ENCODE measurements at places on chromosomes 12 and 14.

DNA sequence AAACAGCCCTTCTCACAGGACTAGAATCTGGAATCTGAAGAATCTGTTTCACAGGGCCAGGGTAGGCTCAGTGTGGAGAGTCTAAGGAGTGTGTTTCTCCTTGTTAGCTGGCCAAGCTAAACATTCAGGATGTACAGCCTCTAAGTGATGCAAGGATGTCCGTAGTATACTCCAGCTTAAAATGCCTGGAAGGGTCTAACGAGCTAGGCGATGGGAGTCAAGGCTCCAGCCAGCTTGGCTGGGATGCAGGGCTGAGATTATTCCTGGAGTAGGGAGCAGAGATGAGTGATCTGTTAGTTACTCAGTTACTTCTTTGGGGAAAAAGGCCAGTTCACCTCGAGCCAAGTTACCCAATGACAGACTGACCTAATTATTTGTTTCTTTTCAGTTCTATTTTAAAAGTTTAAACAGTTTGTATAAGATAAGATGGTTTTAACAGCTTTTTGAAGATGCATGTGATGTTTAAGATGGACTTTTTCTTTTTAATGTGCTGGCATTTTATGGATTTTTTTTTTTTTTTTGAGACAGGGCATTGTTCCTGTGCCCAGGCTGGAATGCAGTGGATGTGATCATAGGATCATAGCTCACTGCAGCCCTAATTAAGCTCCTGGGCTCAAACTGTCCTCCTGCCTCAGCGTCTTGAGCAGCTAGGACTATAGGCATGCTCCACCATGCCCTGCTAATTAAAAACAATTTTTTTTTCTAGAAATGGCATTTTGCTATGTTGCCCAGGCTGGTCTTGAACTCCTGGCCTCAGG, 41.1 kb downstream of the SYNE2 start:
- no peak for DNase-seq

- no peak for DNase-seq
Measured at GRCh38 chr12:103948746-103949406, 16.8 kb upstream of the TDG start.

DNA sequence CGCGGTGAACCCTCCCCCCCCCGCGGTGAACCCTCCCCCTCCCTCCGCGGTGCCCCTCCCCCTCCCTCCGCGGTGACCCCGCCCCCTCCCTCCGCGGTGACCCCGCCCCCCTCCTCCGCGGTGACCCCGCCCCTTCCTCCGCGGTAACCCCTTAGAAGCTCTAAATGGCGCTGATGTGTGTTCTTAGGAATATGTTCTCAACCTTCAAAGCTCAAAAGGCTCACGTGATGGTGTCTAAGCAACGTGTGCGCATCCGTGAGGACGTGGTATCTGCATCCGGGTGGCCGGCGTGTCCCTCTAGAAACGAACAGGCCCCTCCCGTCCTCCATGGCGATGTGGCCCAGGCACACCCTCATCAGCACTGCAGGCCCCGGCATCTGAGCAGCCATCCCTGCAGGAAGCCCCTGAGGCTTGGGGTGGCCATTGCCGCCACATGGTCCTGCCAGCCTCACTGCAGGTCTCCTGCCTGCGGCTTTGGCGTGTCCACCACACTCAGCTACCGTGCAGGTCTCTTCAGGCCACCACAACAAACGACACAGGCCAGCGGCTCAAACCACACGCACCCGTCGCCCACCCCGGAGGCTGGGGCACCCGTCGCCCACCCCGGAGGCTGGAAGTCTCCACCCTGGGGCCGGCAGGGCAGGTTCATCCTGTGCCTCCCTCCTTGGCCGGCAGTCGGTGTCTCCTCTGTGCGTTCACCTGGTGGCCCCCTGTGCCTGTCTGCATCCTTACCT, 14.5 kb upstream of the FBRSL1 start:
- no peak for DNase-seq

- DNase-seq, result no peak
Measured at GRCh38 chr12:57454566-57455373, at the start of gene INHBE. Gene INHBE, plus strand, starts transcription at chr12:57455307. Its CDS starts 230 bp downstream, at chr12:57455537.

- DNase-seq, result no peak
Measured at GRCh38 chr14:100621806-100622205, 34.6 kb upstream of the BEGAIN start.

DNA sequence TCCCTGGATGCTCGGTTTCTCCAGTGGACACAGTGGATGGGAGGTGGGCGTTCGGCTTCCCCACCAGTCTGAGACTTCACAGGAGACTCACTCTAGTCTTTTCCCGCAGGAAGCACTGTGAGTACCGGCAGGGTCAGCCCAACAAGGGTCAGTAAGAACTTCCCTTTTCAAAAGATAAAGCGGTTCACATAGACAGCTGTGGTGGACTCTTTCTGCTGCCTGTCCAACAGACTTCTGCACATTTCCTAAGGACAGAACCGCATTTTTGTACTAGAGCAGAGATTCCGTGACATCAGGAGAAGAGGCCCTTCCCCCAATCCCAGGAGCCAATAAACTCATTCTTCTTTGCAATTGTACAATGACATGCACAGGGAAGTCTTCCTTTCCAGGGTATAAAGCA, 10.4 kb downstream of the LTBR start:
- no peak for DNase-seq

- DNase-seq, result no peak
Measured at GRCh38 chr12:89693639-89694202, 14.9 kb downstream of the ATP2B1 start.

DNA sequence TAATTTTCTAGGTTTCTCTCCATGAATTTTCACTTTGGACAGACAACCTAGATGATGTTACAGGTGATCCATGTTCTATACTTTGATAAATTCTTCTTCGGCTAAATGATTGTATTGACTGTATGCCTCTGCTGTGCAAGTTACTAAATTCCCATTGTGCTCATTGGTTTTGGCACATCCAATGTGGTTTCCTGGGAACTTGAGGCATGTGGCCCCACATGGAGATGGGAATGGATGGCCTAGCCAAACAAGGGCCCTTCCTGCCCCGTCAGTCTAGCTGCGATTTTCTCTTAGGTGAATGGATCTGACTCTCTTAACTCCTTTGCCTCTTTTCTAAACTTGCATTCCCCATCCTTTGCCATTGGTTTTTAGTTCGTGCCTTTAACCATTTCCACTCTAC, 186.2 kb downstream of the PELI2 start:
- no peak for DNase-seq

- no peak for DNase-seq
Measured at GRCh38 chr14:33499687-33500086, 451.2 kb downstream of the EGLN3 start.

DNA sequence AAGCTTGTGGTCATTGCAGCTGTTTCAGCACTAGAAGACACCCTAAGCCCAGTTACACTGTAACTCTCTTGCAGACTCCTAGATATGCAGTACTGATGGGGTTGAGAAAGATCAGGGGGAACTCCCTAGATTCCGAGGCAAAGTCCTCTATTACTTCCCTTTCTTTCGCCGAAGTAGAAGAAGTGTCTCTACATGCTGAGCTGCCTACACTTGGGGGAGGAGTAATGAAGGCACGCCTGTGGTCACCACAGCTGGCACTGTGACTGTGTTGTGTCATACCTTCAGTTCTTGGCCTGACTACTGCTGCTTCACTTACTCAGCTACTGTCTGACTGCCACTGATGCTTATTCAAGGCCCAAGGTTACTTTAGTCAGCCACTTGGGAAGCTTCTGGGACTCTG, 35.1 kb upstream of the RPL10L start:
- DNase-seq, result no peak

GRCh38 chr14:65134651-65135579, 32.6 kb upstream of the MAX start:
- DNase-seq, result no peak

GRCh38 chr12:105504286-105504685, 173.8 kb downstream of the C12orf75 start:
- DNase-seq, result no peak

GRCh38 chr12:49703647-49704137, 3.5 kb downstream of the FMNL3 start:
- no peak for DNase-seq

- DNase-seq, result no peak
Measured at GRCh38 chr14:103416916-103417315, 31.7 kb downstream of the MARK3 start.

DNA sequence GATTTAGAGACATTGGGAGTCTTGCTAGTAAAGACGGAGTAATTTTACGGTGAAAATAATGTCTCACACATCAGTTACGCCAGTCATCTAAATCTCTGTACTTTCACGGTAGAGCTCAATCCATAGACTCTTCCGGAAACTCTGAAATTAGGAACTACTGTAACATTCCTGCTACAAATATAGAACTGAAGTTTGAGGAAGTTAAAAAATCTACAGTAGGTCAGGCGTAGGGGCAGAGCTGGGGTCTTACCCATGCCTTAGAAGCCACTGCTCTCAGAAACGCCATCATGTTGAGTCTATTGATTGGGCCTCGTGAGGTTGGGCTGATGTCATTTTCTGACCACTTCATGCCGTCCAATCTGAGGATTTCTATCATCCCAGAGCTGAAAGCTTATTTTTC, 1029.8 kb upstream of the TMEM132C start:
- no peak for DNase-seq

- DNase-seq, result no peak
Measured at GRCh38 chr12:87930033-87930432, 99.2 kb downstream of the C12orf50 start.

GRCh38 chr12:5200278-5201087, 156.8 kb downstream of the KCNA5 start:
- no peak for DNase-seq

DNA sequence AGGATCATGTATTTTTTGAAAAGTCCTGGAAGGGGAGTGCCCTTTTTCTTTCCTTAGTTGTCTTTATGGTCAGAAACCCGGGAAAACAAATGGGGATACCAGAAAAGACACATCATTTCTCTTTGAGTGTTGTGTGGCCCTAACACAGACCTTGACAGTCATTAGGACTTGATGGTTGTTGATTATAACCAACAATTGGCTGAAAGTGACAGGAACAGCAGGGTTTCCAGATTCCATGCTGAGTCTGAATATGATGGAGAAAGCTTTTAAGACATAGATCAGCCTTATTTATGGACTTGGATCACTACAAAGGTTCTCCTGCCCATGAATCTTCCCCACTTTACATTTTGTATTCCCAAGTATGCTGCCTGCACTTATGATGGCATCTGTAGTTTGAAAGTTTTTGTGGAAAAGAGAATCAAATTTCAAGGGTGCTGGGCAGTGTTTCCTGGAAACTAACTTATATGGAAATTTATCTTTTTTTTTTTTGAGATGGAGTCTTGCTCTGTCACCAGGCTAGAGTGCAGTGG, 30.4 kb downstream of the POLR3B start:
- DNase-seq, result no peak

GRCh38 chr14:91843437-91843836, 23.9 kb downstream of the TC2N start:
- no peak for DNase-seq

- DNase-seq, result peak; percentile 58
Measured at GRCh38 chr14:60510254-60510950, 1.5 kb downstream of the SIX6 start.

DNA sequence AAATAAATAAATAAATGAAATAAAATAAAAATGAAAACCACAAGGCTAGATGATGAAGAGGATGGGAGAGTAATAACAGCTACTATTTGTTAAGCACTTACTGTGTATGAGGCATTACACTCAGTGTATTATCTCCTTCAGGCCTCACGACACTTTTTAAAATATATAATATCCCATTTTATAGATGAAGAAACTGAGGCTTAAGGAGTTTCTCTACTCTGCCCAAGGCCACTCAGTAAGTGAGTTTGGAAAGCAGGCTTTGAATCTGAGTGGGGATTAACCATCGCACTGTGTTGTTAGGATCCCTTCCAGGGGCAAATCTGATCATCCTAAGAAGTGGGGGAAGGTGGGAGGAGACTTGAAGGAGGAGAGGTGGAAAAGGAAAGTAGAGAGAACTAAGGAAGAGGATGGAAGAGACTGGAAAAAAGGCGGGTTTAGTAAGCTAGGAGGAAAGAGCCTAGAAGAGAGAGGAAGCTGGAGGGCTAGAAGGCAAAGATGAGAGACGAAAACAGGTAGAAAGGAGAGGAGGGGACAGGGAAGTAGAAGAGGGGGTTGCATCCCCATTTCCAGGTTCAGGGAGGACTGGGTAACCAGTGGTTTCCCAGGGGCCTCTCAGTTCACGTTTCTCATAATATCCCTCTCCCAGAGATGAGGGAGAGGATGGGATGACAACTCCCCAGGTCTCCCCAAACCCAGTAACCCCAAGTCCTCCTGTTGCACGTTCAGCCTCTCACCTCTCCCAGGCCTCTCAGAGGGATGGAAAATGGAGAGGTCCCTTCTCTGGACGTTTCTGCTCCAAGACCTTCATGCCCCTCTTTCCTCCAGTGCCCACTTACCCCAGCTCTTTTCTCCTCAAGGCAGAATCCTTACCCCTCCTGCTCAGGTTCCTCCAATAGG, 1.7 kb downstream of the STAT6 start:
- DNase-seq, result no peak

GRCh38 chr14:25756876-25757275, 706.9 kb upstream of the STXBP6 start:
- DNase-seq, result no peak

GRCh38 chr12:33322519-33322918, 117.1 kb downstream of the SYT10 start:
- DNase-seq, result no peak

DNA sequence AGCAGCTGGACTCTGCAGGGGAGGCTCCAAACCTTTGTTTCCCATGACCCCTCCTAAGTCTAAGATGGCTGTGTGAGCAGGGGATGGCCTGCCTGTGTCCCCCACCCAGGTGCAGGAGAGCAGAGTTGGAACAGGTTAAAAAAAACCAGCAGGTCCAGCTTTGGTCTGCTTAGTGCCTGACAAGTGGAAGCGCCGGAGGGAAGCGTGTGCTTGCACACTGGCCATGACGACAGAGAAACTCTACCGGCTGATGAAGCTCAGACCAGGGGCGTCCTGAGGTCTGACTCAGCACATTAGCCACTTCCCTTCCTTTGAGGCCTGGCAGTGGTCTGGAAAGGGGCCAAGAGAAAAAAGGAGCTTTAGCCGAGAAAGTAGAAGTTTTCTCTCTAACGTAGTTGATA, 280.1 kb downstream of the VRK1 start:
- peak; percentile 8 for DNase-seq

GRCh38 chr12:12983420-12984035, 16.5 kb downstream of the HEBP1 start:
- DNase-seq, result no peak

GRCh38 chr14:89855961-89856656, 98.4 kb downstream of the EFCAB11 start:
- DNase-seq, result no peak

DNA sequence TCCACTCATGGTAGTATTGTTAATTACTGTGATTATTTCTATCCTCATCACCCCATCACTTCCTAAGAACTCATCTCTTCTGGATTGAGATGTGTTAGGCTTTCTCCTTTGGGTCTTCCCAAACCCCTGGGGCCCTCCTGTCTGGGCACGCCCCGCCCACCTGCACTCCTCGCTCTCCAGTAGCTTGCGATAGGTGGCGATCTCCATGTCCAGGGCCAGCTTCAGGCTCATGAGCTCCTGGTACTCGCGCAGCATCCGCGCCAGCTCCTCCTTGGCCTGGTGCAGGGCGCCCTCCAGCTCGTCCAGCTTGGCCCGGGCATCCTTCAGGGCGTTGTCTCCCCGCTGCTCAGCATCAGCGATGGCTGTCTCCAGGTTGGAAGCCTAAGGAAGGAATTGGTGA, 6.8 kb downstream of the KRT71 start:
- no peak for DNase-seq

- DNase-seq, result no peak
Measured at GRCh38 chr14:35378425-35379233, 25.9 kb downstream of the NFKBIA start.

- DNase-seq, result no peak
Measured at GRCh38 chr12:78002878-78003277, 172.2 kb downstream of the NAV3 start.
